Psoas muscle (tissue), 8 donors: ENCODE measurements at places on chromosomes 13 and 19. TPM values are rescaled to one million over a fixed set of nuclear protein-coding genes. Genes with fewer than 3 reads are reported as not detected.

GRCh38 chr19:4969292-4969771 is 419 bp downstream of the KDM4B start:
- peak overlapping the region; percentile 71 for H3K27ac ChIP-seq
- H3K27me3 ChIP-seq = no peaks in the 10 kb centered on the region
- peaks cover 36% of the 10 kb centered on the region for H3K4me1 ChIP-seq
- no peaks in the 10 kb centered on the region for H3K36me3 ChIP-seq
- H3K4me3 ChIP-seq = peak overlapping the region; percentile 73

URAD gene
- not detected for polyA plus RNA-seq

PPM1N gene
- polyA plus RNA-seq = 0.90 TPM

DNA sequence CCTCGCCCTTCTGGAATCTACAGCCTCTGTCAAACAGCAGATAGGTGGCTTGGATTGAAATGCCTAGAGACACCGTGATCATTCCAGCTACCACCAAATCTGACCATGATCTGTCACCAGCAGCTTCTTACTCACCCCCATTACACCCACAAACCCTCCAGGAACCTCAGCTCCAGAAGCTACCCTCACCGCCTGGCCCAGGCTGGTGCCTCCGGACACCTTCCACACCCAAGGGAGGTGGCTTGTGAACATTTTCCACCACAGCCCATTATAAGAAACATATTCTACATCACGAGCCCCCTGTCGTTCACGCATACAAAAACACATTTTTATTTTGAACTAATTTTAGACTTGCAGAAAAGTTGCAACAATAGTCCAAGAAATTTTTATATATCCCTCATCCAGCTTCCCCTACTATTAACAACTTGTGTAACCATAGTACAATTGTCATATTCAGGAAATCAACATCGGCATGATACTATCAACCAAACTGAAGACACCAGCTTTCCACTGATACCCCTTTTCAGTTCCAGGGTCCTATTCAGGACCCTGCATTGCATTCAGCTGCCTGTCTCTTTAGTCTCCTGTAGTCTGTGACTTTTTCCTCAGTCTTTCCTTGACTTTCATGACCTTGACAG is 15.4 kb upstream of the UBE2L5 start:
- no peaks in the 10 kb centered on the region for H3K27me3 ChIP-seq
- H3K4me1 ChIP-seq = peaks cover 5% of the 10 kb centered on the region
- no peak for DNase-seq
- no peak overlapping the region for H3K27ac ChIP-seq
- no peaks in the 10 kb centered on the region for H3K36me3 ChIP-seq

- peak overlapping the region; percentile 71 for H3K4me3 ChIP-seq
- peak; percentile 84 for DNase-seq
- H3K27me3 ChIP-seq = no peaks in the 10 kb centered on the region
- no peaks in the 10 kb centered on the region for H3K36me3 ChIP-seq
- peak overlapping the region; percentile 63 for H3K27ac ChIP-seq
- H3K4me1 ChIP-seq = peaks cover 10% of the 10 kb centered on the region
These were observed 1.1 kb upstream of the ZNF763 start for GRCh38 chr19:11963566-11964355.

TTC9B gene
- not detected for polyA plus RNA-seq

- DNase-seq = no peak
- H3K27ac ChIP-seq = no peak overlapping the region
These were observed 20.0 kb downstream of the SIN3B start for GRCh38 chr19:16849168-16849567.

DNA sequence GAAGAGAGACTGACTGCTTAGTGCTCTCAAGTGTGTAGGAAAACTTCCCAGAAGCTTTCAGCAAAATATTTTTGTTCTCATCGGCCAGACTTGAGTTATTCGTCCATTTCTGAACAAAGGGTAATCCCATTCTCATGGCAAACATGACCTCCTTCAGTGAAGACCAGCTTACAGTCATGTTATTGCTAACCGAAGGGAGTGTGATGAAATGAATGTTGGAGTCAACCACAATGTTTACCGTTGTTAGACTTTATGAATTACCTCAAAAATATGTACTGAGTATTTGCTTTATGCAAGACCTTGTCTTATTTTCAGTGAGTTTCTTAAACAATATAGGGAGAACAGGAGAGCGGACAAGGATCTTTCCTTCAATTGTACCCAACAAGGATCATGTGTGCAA is 228.6 kb downstream of the LMO7 start:
- no peaks in the 10 kb centered on the region for H3K27me3 ChIP-seq
- H3K36me3 ChIP-seq = no peaks in the 10 kb centered on the region

KLK6 gene
- 0.04 TPM for polyA plus RNA-seq

DNA sequence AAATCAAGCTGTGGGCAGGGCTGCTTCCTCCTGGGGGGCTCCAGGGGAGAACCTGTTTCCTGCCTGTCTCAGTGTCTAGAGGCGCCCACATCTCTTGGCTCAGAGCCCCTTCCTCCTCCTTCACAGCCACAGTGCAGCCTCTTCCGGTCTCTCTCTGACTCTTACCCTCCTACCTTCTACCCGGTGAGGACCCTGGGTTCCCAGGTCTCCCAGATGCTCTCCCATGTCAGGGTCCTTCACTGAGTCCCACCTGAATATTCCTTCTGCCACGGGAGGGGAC is 153.1 kb downstream of the KDM4B start:
- peaks cover 2% of the 10 kb centered on the region for H3K4me1 ChIP-seq
- peaks cover 46% of the 10 kb centered on the region for H3K36me3 ChIP-seq
- H3K4me3 ChIP-seq = no peak overlapping the region

ZNF529 gene
- 5.4 TPM for polyA plus RNA-seq

NFIX gene
- 22.2 TPM for polyA plus RNA-seq

GRCh38 chr13:101661839-101662238 is 209.4 kb downstream of the ITGBL1 start:
- no peak overlapping the region for H3K27ac ChIP-seq
- no peaks in the 10 kb centered on the region for H3K4me1 ChIP-seq
- H3K27me3 ChIP-seq = no peaks in the 10 kb centered on the region
- no peaks in the 10 kb centered on the region for H3K36me3 ChIP-seq
- DNase-seq = no peak
- H3K4me3 ChIP-seq = no peak overlapping the region

DNA sequence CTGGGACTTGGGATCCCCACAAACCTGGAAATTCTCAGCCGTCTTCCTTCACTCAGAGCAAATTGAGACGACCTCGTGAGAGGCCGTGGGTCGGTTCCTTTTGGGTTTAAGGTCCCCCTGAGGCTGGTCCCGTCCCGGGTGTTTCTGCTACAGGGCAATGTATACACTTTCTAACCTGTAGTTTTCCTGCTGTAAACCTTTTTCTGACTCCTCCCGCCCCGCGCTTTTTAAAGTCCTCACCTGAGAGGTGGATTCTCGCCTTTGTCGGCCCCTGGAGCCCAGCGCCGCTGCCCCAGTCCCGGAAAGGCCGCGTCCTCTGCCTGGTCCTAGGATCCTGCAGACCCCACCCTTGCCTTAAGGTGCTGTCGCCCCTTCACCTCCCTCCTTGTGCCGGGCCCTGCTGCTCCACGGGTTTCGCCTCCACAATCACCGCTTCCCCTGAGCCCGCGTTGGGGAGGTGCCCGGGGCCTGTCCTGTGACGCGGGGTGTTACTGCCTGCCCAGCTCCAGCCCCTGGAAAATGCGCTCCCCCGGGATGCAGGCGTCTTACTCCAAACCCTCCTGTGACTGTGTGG is 391 bp downstream of the ZNF761 start:
- peak; percentile 48 for DNase-seq
- no peaks in the 10 kb centered on the region for H3K4me1 ChIP-seq
- peak overlapping the region; percentile 72 for H3K4me3 ChIP-seq
- peaks cover 21% of the 10 kb centered on the region for H3K36me3 ChIP-seq
- peak overlapping the region; percentile 66 for H3K27ac ChIP-seq
- no peaks in the 10 kb centered on the region for H3K27me3 ChIP-seq

DNA sequence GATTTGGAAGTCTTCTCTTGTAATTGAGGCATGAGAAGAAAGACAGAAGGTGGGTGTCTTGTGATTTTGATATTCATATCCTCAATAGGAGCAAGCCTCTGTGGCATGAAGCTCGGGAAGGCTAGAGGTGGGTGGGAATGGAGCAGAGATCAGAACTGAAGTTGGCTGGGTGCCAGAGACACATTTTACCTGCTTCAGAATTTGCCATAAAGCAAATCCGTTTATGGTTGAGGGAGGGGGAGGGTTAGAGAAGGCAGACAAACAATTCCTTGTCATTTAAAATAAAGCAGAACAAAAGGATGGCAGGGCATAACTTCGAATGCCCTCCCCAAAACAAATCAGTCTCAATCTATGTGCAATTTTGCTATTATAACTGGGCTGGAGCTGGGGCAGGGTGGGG is 305.9 kb downstream of the KLF5 start:
- no peaks in the 10 kb centered on the region for H3K4me1 ChIP-seq
- no peaks in the 10 kb centered on the region for H3K27me3 ChIP-seq
- H3K36me3 ChIP-seq = no peaks in the 10 kb centered on the region

DNA sequence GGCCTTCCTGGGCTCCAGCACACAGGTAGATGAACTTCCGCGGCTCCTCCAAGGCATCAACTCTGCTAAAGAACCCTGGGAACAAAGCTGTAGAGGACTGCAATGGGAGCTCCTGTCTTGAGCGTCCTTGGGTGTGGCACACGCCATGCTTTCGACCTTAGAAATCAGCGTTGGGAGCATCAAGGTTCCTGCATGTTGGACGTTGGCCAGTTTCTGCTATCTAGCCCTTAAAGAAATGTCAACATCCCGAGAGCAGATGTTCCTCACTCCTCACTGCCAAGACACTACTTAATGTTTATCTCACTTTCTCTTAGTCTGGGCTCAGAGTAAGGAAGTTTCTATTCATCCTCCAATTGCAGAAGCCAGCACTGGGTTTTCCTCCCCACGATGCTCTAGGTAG is 70.6 kb upstream of the MEDAG start:
- no peak overlapping the region for H3K27ac ChIP-seq
- no peak overlapping the region for H3K4me3 ChIP-seq
- H3K27me3 ChIP-seq = no peaks in the 10 kb centered on the region
- H3K36me3 ChIP-seq = no peaks in the 10 kb centered on the region
- DNase-seq = no peak

GRAMD1A gene
- polyA plus RNA-seq = 15.6 TPM

HCST gene
- 1.1 TPM for polyA plus RNA-seq

GRCh38 chr13:59360108-59360507 is 803.6 kb downstream of the DIAPH3 start:
- no peak overlapping the region for H3K27ac ChIP-seq
- no peaks in the 10 kb centered on the region for H3K27me3 ChIP-seq
- peak; percentile 13 for DNase-seq
- no peaks in the 10 kb centered on the region for H3K36me3 ChIP-seq
- H3K4me3 ChIP-seq = no peak overlapping the region
- H3K4me1 ChIP-seq = peaks cover 10% of the 10 kb centered on the region

CLEC4M gene
- not detected for polyA plus RNA-seq

GRCh38 chr13:86193281-86193680 is 394.1 kb upstream of the SLITRK6 start:
- no peaks in the 10 kb centered on the region for H3K27me3 ChIP-seq
- no peak for DNase-seq
- H3K4me1 ChIP-seq = no peaks in the 10 kb centered on the region
- H3K27ac ChIP-seq = no peak overlapping the region
- H3K36me3 ChIP-seq = no peaks in the 10 kb centered on the region

GRCh38 chr13:38073931-38074330 is 204.4 kb upstream of the TRPC4 start:
- DNase-seq = no peak
- H3K4me1 ChIP-seq = no peaks in the 10 kb centered on the region
- no peak overlapping the region for H3K27ac ChIP-seq
- no peak overlapping the region for H3K4me3 ChIP-seq
- H3K36me3 ChIP-seq = no peaks in the 10 kb centered on the region
- no peaks in the 10 kb centered on the region for H3K27me3 ChIP-seq

GRCh38 chr19:41296433-41296871 is 13.5 kb upstream of the CCDC97 start:
- DNase-seq = no peak
- H3K27ac ChIP-seq = peak overlapping the region; percentile 82
- no peaks in the 10 kb centered on the region for H3K27me3 ChIP-seq
- H3K4me1 ChIP-seq = peaks cover 32% of the 10 kb centered on the region

GRCh38 chr13:21932996-21933395 is 262.1 kb downstream of the FGF9 start:
- H3K4me3 ChIP-seq = no peak overlapping the region
- H3K27me3 ChIP-seq = no peaks in the 10 kb centered on the region
- no peak overlapping the region for H3K27ac ChIP-seq

GRCh38 chr19:2867025-2867991 is at the start of gene ZNF556:
Gene ZNF556, plus strand, starts transcription at chr19:2867335. Its CDS starts 87 bp downstream, at chr19:2867422.
- peak within 1 kb of the TSS; percentile 66 for H3K4me3 ChIP-seq
- H3K27ac ChIP-seq = peak within 1 kb of the TSS; percentile 30
- H3K27me3 ChIP-seq = no peaks in the 10 kb centered on the region
- no peaks in the 10 kb centered on the region for H3K4me1 ChIP-seq

- H3K36me3 ChIP-seq = peaks cover 5% of the 10 kb centered on the region
- H3K4me1 ChIP-seq = peaks cover 38% of the 10 kb centered on the region
- no peak overlapping the region for H3K27ac ChIP-seq
- no peak overlapping the region for H3K4me3 ChIP-seq
- no peaks in the 10 kb centered on the region for H3K27me3 ChIP-seq
These were observed 27.8 kb downstream of the ERCC5 start for GRCh38 chr13:102873653-102874052.

FCHO1 gene
- 0.10 TPM for polyA plus RNA-seq

ZNF581 gene
- 18.6 TPM for polyA plus RNA-seq

GRCh38 chr19:46356149-46357055 is 9.5 kb downstream of the PPP5C start:
- peaks cover 9% of the 10 kb centered on the region for H3K4me1 ChIP-seq
- H3K27me3 ChIP-seq = no peaks in the 10 kb centered on the region
- no peak overlapping the region for H3K27ac ChIP-seq
- no peak for DNase-seq

DNA sequence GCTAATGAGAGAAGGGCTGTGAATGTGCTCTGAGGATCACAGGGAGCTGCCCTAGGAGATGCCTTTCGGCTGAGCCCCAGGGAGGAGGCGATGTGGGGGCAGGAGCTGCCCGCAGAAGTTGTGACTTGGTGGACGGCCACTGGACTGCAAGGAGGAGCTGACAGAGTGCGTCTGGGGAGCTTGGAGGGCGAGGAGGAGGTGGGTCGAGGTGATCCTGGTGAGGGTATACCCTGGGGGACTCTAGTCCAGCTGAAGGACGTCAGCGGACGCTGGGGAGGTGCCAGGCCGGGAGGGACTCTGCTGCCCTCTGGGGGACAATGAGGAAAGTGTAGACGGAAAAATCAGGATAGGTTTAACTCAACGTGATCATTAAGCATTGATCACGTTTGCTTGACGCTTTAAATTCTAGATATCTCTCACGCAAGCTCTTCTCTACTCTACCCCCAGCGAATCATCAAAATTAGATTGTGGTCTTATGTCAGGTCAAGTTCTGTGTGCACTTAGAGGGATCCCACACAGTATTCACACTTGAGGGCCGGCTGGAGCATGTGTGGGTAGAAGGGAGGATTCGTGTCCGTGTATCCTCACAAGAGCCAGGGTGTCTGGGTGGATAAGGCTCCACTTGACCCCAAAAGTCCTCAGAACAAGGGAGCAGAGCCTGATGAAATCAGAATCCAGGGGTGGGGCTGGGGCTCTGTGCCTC is 3.3 kb upstream of the CEACAM7 start:
- no peaks in the 10 kb centered on the region for H3K36me3 ChIP-seq
- no peak for DNase-seq
- no peak overlapping the region for H3K27ac ChIP-seq
- H3K4me1 ChIP-seq = no peaks in the 10 kb centered on the region

NEK5 gene
- 0.05 TPM for polyA plus RNA-seq

NAPSA gene
- polyA plus RNA-seq = 0.25 TPM

DNAAF3 gene
- polyA plus RNA-seq = 0.47 TPM
